ENCODE measurements at places on chromosomes 12 and 14.
A peak's percentile ranks its signal among the peaks of the same experiment; 100 is the strongest.

DNA sequence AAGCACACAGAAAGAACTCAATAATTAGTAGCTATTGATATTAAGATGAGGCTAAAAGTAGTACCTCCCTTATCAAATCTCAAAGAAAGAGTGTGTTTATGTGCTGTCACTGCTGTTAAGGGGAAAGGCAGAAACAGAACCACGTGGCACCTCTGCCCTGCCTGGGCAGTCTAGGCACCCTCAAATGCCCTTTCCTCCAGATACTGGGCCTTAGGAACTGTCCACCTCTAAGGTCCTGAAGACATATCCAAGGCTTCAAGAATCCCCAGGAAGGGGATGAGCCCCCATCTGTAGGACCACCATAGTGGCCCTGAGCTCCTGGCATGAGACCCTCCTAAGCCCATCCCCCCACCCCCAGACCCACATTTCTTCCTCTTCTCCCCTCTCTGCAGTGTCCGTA lies 29.1 kb downstream of the NGB start:
- peak; percentile 8 for DNase-seq

GRCh38 chr12:116538076-116538591 lies 21.0 kb upstream of the MAP1LC3B2 start:
- DNase-seq, result no peak

- DNase-seq, result no peak
Measured at GRCh38 chr12:19095756-19096480, 33.6 kb upstream of the PLEKHA5 start.

GRCh38 chr12:7113389-7113871 lies 4.4 kb upstream of the C1RL start:
- peak; percentile 73 for DNase-seq

DNA sequence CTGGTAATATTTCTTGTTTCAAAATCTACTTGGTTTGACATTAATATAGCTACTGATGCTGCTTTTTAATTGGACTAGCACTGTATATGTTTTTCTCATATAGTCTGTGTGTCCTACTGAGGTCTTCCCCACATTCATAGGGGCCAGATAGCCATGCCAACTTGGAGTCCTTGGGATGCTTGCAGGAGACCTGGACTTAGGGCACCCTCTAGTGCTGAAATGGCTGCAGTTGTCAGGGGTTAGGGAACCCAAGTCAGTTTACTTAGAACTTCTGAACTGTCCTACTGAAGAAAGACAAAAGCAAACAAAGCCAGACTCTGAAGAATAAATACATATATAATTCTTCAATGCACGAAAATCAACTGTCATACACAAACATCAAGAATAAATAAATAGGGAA lies 279.9 kb upstream of the SYT1 start:
- DNase-seq, result peak; percentile 37

GRCh38 chr12:125552295-125552694 lies 487.1 kb downstream of the AACS start:
- no peak for DNase-seq

DNA sequence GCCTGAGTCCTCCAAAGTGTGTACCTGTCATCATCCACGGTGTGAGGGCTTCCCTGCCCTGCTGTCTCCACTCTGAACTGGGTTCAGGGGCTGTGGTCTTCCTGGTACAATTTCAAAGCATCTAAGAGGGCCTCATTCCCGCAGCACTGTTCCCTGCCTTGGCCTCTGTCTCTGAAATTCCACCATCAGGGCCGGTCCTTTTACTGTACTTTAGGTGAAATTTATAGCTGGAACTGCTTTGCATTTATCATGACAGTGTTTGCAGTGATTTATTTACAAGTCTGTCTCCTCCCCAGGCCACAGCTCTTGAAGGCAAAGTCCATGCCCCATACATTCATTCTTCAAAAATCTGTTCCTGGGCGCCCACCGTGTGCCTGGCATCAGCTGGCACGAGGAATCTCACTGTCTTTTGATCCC lies 36.9 kb upstream of the NCOR2 start:
- no peak for DNase-seq

- no peak for DNase-seq
Measured at GRCh38 chr12:51705450-51705849, 114.4 kb downstream of the SCN8A start.

DNA sequence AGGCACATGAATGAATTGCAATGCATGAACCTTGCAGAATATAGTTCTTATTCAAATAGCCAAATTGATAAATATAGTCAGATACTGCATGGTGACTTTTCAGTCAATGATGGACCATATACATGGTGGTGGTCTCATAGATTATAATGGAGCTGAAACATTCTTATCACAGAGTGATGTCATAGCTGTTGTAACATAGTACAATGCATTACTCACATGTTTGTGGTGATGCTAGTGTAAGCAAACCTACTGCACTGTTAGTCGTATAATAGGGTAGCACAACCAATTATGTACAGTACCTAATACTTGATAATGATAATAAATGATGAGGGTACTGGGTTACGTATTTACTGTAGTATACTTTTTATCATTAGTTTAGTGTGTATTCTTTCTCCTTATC lies 280.3 kb downstream of the BCAT1 start:
- DNase-seq, result no peak

- peak; percentile 58 for DNase-seq
Measured at GRCh38 chr14:104689109-104689880, at the start of gene INF2. INF2 (plus strand) TSS chr14:104689618; CDS start chr14:104701366, 11,748 bp downstream.

DNA sequence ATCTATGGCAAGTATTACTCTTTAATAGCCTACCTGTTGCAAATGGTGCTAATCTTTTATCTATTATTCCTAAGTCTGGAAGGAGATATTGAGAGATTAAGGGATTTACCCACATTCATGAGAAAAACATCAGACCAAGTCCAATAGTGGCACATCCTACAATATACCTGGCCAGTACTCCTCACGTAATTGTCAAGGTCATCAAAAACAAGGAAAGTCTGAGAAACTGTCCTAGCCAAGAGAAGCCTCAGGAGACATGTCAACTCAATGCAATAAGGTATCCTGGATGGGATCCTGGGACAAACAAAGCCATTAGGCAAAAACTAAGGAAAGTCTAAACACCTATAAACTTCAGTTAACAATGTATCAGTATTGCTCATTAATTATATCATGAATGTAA lies 12.5 kb downstream of the NR2C1 start:
- no peak for DNase-seq

DNA sequence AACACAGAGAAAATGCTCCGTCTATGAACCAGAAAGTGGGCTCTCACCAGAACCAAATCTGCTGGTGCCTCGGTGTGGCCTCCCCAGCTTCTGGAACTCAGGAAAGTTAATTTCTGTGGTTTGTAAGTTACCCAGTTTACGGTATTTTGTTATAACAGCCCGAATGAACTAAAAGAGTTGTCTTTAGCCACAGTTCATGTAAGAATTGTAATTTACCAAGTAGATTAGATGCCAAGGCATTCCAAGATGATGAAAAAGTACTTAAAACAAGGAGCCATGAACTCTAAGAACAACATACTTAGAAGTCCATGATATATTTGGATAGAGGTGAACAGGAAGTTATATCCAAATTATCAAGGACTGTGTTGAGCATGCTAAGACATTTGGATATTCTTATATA lies 259.9 kb upstream of the GARIN6 start:
- no peak for DNase-seq

GRCh38 chr14:36719823-36720222 lies 58.2 kb downstream of the PAX9 start:
- DNase-seq, result no peak

DNA sequence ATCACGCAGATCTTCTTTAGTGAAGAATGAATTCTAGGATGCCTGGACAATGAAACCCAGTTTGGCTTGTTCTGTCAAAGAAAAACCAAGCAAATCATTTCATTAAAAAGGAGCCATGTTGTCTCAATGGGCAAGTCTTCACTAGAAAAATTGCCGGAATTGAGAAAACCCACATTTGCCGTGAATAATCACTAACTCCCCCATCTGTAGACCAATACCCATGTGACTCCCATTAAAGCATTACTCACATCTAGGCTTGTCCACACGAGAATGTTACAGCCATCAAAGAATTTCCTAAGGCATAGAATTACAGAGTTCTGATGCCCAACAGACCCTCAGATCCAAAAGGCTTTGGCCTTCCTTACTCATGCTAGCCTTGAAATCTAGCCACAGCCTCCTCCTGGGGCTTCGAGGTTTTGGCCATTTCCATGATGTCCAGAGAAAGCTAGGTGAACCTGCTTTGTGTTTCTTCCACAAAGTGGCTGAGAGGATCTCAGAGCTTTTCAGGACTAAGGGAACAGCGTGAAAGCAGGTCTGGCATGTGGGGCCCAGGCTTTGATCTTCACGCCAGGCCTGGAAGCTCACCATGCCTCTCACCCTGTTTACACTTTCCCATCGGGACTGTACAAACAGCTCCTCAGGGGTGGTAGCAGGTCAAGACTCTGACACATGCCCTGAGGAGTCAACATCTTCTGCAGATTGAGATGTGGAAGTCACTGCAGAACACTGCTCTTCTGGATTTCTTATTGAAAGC lies 12.1 kb downstream of the SLC7A8 start:
- no peak for DNase-seq

DNA sequence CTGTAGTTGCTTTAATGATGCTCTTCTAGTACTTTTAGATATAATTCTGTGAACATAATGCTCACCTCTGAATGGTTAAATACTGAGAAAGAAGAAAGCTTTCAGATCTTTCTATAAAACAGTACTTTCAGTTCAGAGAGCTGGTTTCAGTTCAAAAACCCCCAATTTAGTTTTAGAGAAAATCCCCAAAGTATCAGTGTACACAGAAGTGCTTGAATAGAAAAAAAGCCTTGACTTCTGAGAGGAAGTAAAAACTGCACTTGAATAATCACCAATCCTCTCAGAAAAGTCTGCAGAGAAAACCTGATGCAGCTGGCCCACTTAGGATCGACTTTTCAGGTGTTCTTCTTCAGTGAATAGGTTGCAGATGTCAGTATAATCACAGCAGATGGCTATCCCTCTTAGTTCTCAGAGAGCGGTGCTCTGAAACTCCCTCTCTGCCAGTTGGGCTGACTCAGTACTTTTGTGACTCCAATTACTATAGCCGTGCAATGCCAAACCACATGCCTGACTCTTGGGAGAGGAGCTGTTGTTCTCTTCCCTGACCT lies 616.3 kb downstream of the LRFN5 start:
- DNase-seq, result peak; percentile 29

DNA sequence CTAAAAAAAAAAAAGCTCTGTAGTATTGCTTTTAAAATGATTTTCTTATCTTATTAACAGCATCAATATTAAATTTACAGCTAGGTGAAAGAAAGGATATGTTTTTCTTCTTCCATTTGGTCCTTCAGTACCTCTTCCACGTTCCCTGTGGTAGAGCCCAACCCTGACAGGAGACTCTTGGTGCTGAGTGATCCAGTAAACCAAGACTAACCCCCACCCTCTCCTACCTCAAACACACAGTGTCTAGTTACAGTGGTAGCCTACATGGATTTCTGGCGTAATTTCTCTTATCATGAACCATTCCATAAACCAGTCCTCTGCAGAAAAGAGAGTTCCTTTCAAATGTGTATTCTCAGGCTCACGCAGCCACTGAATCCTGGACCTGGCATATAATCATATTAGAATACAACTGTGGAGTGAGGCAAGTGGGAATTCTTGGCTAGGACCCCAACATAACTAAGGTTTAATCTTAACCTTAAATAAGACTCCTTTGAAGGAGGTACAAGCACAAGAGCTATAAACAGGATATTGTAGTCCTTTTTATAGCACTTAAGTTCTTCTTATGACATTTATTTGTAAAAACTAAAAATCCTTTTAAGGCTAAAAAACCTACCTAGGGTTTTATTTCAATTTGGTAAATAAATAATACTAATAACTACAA lies 27.1 kb downstream of the TXNRD1 start:
- DNase-seq, result no peak

- DNase-seq, result no peak
Measured at GRCh38 chr12:123160801-123161487, 10.1 kb upstream of the PITPNM2 start.

GRCh38 chr12:57815177-57816000 lies 3.1 kb downstream of the AVIL start:
- DNase-seq, result no peak

DNA sequence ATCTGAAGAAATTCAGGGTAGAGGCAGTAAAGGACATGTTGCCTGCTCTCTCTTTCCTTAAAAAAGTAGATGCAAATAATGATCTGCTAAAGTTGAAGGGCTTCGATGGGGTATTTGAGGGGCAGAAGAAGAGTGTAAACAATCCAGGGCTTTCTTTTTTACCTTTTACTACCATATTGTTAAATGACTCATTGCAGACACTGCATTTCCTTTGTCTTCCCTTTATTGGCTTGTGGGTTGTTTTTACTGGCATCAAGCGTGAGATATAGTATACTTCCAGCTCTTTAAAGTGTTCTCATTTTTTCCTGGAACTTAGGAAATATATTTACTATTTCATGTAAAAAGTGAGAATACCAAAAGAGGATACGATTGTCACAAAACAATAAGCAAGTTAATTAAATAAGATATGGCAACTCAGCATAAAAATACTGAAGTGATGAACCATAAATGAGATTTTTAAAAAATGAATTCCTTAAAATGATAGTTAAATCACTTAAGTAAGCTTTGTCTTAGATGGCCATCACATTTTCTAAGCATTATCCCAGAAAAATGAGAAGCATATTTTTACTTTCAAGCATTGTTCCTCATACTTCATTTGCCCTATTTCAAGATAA lies 72.3 kb upstream of the KRAS start:
- no peak for DNase-seq

DNA sequence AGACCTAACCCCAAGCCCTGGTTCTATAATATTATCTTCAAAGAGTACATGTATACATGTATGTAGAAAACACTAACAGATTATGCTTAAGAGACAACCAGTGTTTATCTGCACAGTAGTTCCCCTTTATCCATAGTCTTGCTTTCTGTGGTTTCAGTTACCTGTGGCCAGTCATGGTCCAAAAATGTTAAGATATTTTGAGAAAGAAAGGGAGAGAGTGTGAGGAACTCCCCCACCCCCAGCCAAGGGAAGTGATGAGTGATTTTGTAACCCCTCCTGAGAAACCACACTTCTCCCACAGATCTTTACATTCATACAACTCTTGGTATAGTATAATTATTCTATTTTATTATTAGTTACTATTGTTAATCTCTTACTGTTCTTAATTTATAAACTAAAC lies 77.3 kb upstream of the CNTN1 start:
- DNase-seq, result no peak

- DNase-seq, result no peak
Measured at GRCh38 chr14:81579115-81579514, 45.5 kb upstream of the SEL1L start.

DNA sequence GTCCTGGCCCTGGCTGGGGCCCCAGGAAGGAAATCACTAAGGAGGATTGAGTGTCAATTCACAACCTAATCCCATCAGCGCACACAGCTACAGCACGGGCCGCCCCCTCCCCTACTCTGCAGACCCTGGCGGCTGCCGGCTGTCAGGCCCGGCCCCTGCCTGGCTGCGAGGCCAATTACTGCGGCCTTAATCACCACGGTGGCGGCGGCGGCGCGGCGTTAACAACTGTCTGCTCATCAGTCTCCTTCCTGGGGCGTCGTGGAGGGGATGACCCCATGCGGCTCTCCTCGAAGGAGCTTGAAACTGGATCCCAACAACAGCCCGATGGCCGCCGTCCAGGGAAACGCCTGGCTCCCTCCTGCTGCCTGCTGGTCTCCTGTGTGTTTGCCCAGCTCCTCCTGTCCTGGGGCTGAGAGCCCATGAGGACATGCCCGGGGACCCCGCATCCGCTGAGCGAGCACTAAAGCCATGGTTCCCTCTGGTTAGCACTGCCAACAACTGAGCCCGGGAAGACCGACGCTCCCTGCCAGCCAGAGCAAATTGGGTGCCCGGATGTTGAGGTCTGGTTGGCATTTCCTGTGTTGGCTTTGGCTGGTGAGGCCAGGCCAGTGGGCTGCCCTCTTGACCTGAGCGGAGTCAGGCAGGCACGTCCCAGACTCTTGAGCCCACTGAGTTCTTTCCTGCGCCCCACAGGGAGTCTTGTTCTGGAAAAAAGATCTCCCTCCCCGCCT lies 21.8 kb upstream of the EIF2B2 start:
- DNase-seq, result no peak

All from RKO (cell line).